ENCODE measurements at places on chromosomes 1 and 21.
A peak's percentile ranks its signal among the peaks of the same experiment; 100 is the strongest.

GRCh38 chr1:66270119-66270812, 263.7 kb upstream of the SGIP1 start:
- H3K4me3 ChIP-seq: no peak overlapping the region
- H3K36me3 ChIP-seq: no peaks in the 10 kb centered on the region
- H3K27me3 ChIP-seq: no peaks in the 10 kb centered on the region
- H3K4me1 ChIP-seq: peaks cover 19% of the 10 kb centered on the region

GRCh38 chr1:81712425-81712824, 88.3 kb upstream of the ADGRL2 start:
- H3K27me3 ChIP-seq: no peaks in the 10 kb centered on the region
- H3K27ac ChIP-seq: no peak overlapping the region
- H3K36me3 ChIP-seq: no peaks in the 10 kb centered on the region

GRCh38 chr1:173893611-173894010, 23.5 kb downstream of the SERPINC1 start:
- H3K27ac ChIP-seq: no peak overlapping the region
- DNase-seq: no peak
- H3K27me3 ChIP-seq: no peaks in the 10 kb centered on the region
- H3K36me3 ChIP-seq: peaks cover 19% of the 10 kb centered on the region
- H3K4me3 ChIP-seq: no peak overlapping the region

GRCh38 chr1:198122693-198123092, 34.1 kb upstream of the NEK7 start:
- peaks cover 1% of the 10 kb centered on the region for H3K27me3 ChIP-seq
- no peaks in the 10 kb centered on the region for H3K4me1 ChIP-seq
- H3K36me3 ChIP-seq: no peaks in the 10 kb centered on the region
- H3K27ac ChIP-seq: no peak overlapping the region
- DNase-seq: no peak

DNA sequence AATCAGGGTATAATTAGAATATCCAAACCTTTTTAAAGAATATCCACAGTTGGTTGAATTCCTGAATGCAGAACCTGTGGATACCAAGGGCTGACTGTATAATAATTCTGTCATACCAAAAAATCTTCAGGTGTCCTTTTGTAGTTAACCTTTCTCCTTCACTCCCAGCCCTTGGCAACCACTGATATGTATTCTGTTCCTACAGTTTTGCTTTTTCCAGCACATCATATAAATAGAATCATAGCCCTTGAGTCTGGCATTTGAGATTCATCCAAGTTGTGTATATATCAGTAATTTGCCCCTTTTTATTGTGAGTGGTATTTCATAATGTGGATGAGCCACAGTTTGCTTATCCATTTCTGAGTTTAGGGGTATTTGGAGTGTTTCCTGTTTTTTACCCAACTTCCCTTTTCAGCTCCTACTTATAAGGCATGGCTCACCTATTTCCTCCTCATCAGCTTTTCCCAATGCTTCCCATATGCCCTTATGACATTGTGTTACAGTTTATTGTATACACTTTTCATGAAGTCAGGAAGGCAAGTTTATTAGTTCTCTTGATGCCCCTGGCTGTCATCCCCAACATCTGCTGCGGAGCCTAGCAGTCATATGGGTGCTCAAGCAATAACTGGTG, 35.0 kb upstream of the AGO1 start:
- no peak overlapping the region for H3K4me3 ChIP-seq
- no peaks in the 10 kb centered on the region for H3K27me3 ChIP-seq
- peak overlapping the region; percentile 15 for H3K27ac ChIP-seq
- H3K36me3 ChIP-seq: peaks cover 23% of the 10 kb centered on the region
- DNase-seq: no peak

DNA sequence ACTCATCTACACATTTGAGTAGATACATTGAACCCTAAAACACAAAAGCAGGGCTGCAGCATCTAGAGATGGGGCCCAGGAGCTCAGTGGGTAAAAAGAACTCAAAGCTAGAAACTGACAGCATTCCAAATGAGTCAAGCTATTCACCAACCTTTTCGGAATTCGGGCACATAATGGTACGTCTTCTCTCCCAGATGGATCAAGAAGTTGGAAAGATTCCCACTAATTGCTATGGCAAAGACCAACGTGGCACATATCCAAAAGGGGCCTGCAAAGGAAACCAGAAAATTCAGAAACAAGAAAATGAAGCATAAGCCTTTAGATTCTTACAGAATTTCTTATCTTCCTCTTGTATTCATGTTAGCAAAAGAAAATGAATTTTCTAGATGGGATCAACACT, 18.4 kb downstream of the YIPF1 start:
- no peak for DNase-seq
- peaks cover 25% of the 10 kb centered on the region for H3K36me3 ChIP-seq
- peaks cover 3% of the 10 kb centered on the region for H3K4me1 ChIP-seq
- H3K27ac ChIP-seq: no peak overlapping the region
- H3K4me3 ChIP-seq: no peak overlapping the region

DNA sequence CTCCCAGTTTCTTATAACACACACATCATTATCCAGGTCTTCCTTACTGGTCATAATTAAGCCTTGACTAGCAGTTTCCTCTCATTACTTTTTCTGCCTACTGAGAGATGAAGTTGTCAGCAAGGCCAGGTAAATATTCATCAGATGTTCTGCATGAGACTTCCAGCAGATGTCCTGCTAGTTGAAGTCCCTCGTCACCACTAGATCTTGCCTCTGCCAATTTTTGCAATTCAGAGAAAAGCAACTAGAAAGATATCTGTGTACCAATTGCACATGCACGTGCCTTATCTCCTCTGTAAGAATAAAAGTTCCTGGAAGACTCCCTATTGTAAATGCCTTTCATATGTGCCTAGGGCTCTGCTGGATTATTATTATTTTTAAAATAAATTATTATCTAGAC, 18.3 kb downstream of the ACKR1 start:
- H3K27ac ChIP-seq: no peak overlapping the region
- H3K27me3 ChIP-seq: peaks cover 16% of the 10 kb centered on the region
- H3K36me3 ChIP-seq: no peaks in the 10 kb centered on the region

DNA sequence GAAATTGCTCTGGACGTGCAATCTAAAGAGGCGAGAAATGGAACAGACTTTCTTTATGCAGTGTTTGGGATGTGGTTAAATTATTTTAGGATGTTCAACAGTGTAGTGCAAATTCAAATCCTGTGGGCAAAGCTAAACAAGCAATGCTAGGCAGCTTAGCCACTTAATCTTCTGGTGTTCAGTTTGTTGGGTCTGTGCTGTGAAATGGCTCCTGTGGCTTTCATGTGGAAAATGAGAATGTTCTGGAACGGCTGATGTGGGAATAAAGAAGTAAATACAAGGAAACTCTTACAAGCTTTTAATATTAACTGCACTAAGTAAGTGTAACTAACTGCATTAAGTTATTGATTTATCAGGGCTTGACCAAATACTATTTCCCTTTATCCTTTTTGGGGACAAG, 766.6 kb downstream of the ADGRL2 start:
- no peak overlapping the region for H3K4me3 ChIP-seq
- H3K4me1 ChIP-seq: no peaks in the 10 kb centered on the region
- no peak for DNase-seq
- H3K36me3 ChIP-seq: no peaks in the 10 kb centered on the region
- H3K27me3 ChIP-seq: peaks cover 2% of the 10 kb centered on the region

DNA sequence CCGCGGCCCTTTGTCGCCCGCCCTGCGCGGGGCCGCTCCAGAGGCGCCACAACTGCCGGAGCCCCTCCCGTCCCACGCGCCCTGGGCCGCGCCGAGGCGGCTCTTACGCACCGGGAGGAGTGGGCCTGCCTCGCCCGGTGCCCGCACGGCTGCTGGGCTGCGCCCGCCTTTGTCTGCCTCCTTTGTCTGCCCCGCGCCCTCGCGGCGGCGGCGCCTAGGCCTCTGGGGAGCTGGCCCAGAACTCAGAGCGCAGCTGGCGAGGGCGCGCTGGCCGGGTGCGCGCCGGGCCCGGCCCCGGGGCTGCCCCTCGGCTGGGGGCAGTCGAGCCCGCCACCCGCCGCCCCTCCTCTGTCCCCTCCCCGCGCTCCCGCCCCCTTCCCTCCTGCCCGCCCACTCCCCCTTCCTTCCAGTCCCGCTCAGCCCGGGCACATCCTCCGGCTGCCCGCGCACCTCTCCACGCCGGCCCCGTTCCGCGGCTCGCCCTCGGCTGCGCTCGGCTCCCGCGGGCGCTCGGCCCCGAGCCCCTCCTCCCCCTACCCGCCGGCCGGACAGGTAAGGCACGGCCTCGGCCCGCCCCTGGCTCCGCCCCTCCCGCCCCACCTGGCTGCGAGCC, at the start of gene DRAXIN:
Gene DRAXIN, plus strand, starts transcription at position 409 of the 613 bp plus-strand sequence. CDS start 14,549 bp downstream, outside the sequence.
- H3K27ac ChIP-seq: peak within 1 kb of the TSS; percentile 21
- H3K4me3 ChIP-seq: peak within 1 kb of the TSS; percentile 73
- DNase-seq: no peak
- H3K27me3 ChIP-seq: peaks cover 35% of the 10 kb centered on the region
- no peaks in the 10 kb centered on the region for H3K36me3 ChIP-seq
- peaks cover 21% of the 10 kb centered on the region for H3K4me1 ChIP-seq

DNA sequence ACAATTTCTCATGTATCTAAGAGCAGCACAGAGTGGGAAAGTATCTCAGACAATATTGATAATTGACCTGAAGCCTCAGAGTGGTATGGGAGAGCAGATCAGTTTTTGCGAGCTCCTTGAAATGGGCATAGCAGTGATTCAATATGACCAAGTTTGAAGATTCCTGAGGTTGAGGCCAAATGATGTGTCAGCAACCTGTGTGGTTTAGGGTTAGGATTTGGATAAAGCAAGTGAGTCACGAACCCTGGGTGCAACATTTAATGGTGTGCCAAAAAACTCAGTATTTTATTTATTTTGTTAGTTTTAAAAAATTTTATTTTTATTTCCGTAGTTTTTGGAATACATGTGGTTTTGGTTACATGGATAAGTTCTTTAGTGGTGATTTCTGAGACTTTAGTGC, 92.5 kb upstream of the C21orf91 start:
- peaks cover 6% of the 10 kb centered on the region for H3K27me3 ChIP-seq
- H3K36me3 ChIP-seq: no peaks in the 10 kb centered on the region
- no peak for DNase-seq
- H3K4me3 ChIP-seq: no peak overlapping the region
- H3K27ac ChIP-seq: no peak overlapping the region

- peaks cover 3% of the 10 kb centered on the region for H3K27me3 ChIP-seq
- no peak for DNase-seq
- no peak overlapping the region for H3K4me3 ChIP-seq
- H3K27ac ChIP-seq: no peak overlapping the region
Measured at GRCh38 chr1:14706631-14707030, 108.1 kb downstream of the KAZN start.

GRCh38 chr1:107523736-107524135, 382.9 kb downstream of the NTNG1 start:
- no peaks in the 10 kb centered on the region for H3K36me3 ChIP-seq
- H3K4me1 ChIP-seq: peaks cover 11% of the 10 kb centered on the region
- H3K27ac ChIP-seq: no peak overlapping the region
- H3K4me3 ChIP-seq: no peak overlapping the region
- H3K27me3 ChIP-seq: no peaks in the 10 kb centered on the region

GRCh38 chr21:34020005-34020847, 53.2 kb upstream of the MRPS6 start:
- H3K4me1 ChIP-seq: peaks cover 43% of the 10 kb centered on the region
- peak overlapping the region; percentile 69 for H3K4me3 ChIP-seq
- peak; percentile 47 for DNase-seq

DNA sequence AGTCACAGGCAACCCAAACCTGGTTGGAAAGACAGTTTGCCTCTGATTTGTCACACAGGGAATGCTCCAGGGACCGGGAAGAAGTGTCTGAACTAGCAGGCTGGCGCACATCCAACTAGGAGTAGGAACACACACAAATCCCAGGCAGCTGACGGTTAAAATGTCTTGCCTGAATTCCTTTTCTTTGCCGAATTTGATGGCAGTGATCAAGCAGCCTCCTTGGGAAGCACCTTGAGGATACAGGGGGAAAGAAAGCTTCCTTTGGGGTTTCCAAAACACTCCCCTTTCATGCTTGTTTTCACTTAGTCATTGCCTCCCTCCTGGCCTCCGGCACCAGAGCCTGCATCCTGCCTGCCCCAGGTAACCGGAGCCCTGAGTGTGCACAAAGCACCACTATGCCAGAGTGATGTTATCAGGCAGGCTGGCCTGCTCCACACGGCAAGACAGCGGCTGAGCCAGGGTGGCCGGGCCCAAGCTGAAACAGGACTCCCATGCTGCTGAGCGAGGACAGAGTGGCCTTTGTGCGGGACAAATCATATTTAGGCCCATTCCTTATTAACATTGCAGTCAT, 193.8 kb downstream of the LMX1A start:
- peaks cover 1% of the 10 kb centered on the region for H3K27me3 ChIP-seq
- H3K27ac ChIP-seq: no peak overlapping the region
- no peak for DNase-seq
- H3K4me3 ChIP-seq: no peak overlapping the region

DNA sequence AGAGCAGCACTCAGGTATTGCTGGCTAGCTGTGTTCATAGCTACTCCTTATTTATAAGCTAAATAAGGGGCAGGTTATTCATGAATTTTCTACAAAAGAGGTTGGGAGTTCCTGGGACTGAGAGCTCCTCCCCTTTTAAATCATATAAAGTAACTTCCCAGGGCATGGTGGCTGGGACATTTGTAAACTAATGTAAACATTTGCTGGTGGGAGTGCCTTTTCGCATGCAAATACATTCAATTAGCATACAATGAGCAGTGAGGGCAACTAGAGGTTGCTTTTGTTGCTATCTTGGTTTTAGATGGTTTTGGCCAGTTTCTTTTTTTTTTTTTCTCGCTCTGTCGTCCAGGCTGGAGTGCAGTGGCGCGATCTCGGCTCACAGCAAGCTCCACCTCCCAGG, 43.4 kb downstream of the GNPAT start:
- no peak overlapping the region for H3K4me3 ChIP-seq
- H3K4me1 ChIP-seq: no peaks in the 10 kb centered on the region
- H3K27ac ChIP-seq: no peak overlapping the region
- no peaks in the 10 kb centered on the region for H3K36me3 ChIP-seq
- DNase-seq: no peak

- peak; percentile 79 for DNase-seq
- H3K27ac ChIP-seq: peak overlapping the region; percentile 100
- H3K4me1 ChIP-seq: peaks cover 35% of the 10 kb centered on the region
- peak overlapping the region; percentile 81 for H3K4me3 ChIP-seq
Measured at GRCh38 chr21:43352568-43353281, 74.2 kb downstream of the SIK1 start.

DNA sequence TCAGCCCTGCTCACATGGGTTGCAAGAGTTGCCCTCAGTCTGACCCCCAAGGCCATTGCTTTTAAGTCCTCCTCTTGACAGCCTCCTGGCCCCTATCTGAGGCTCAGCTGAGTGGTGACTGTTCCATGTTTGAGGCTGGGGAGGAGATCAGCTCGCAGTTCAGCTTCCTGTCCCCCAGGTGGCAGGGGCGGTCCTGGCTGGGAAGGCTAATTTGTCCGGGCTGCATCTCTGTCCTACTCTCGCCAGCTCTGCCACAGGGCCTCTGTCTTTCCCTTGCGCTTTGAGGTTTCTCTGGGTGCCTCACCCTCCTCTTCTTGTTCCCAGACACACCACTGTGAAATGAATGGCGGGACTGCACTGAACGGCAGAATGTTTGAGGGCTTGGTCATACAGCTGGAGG, 157.3 kb downstream of the KCNJ6 start:
- H3K4me3 ChIP-seq: no peak overlapping the region
- H3K27me3 ChIP-seq: peaks cover 1% of the 10 kb centered on the region
- H3K4me1 ChIP-seq: no peaks in the 10 kb centered on the region
- no peaks in the 10 kb centered on the region for H3K36me3 ChIP-seq
- no peak overlapping the region for H3K27ac ChIP-seq
- no peak for DNase-seq

All from memory B cell (primary cell).